K562 (cell line): ENCODE measurements at places on chromosomes 5 and 9. TPM values are rescaled to one million over a fixed set of nuclear protein-coding genes. Genes with fewer than 3 reads are reported as not detected.

OR1J2 gene
- polyA plus RNA-seq, result not detected in 2 replicates

NUTM2F gene
- polyA plus RNA-seq, result 0.04 TPM in 1 of 2 replicates, not detected in the other

TMEM232 gene
- polyA plus RNA-seq, result 0.09 and 0.77 TPM in 2 replicates

PDZD2 gene
- not detected in 2 replicates for polyA plus RNA-seq

EIF4E1B gene
- not detected in 2 replicates for polyA plus RNA-seq

CD74 gene
- polyA plus RNA-seq, result 0.32 and 1.9 TPM in 2 replicates

CFAP90 gene
- polyA plus RNA-seq, result not detected in 2 replicates

C9 gene
- polyA plus RNA-seq, result not detected in 2 replicates

PCDHGC3 gene
- not detected in 2 replicates for polyA plus RNA-seq

SLC45A2 gene
- 0.26 and 0.29 TPM in 2 replicates for polyA plus RNA-seq

WDR70 gene
- polyA plus RNA-seq, result 29.9 and 42.5 TPM in 2 replicates

SYK gene
- polyA plus RNA-seq, result 12.3 and 13.0 TPM in 2 replicates

ZNF169 gene
- polyA plus RNA-seq, result 13.3 and 13.9 TPM in 2 replicates

LMBRD2 gene
- polyA plus RNA-seq, result 7.5 and 10.6 TPM in 2 replicates

CD180 gene
- polyA plus RNA-seq, result not detected in 2 replicates

PCA3 gene
- polyA plus RNA-seq, result not detected in 2 replicates

PCDHGA6 gene
- polyA plus RNA-seq, result 0.08 and 0.24 TPM in 2 replicates

PCDHGA12 gene
- not detected in 2 replicates for polyA plus RNA-seq

SLC1A3 gene
- polyA plus RNA-seq, result not detected in 2 replicates

IRX4 gene
- polyA plus RNA-seq, result not detected in 2 replicates

SPINK7 gene
- not detected in 2 replicates for polyA plus RNA-seq

DNAH5 gene
- not detected in 2 replicates for polyA plus RNA-seq

LVRN gene
- 3.2 and 5.3 TPM in 2 replicates for polyA plus RNA-seq

MVB12B gene
- not detected in 2 replicates for polyA plus RNA-seq

OLFM1 gene
- polyA plus RNA-seq, result not detected in 2 replicates

GLIPR2 gene
- polyA plus RNA-seq, result 4.0 and 4.6 TPM in 2 replicates

GRK6 gene
- polyA plus RNA-seq, result 69.0 and 80.4 TPM in 2 replicates

OMD gene
- not detected in 2 replicates for polyA plus RNA-seq

ITGA1 gene
- not detected in 2 replicates for polyA plus RNA-seq

BTNL3 gene
- 0.13 and 0.44 TPM in 2 replicates for polyA plus RNA-seq

CNTFR gene
- polyA plus RNA-seq, result not detected in 2 replicates
